Stimulated activated CD4-positive, alpha-beta T cell treated with anti-CD3 and anti-CD28 coated beads, Interleukin-2, amount 100 ng/mL, for 4 hours (primary cell): ENCODE measurements at places on chromosomes 12 and 14.

DNA sequence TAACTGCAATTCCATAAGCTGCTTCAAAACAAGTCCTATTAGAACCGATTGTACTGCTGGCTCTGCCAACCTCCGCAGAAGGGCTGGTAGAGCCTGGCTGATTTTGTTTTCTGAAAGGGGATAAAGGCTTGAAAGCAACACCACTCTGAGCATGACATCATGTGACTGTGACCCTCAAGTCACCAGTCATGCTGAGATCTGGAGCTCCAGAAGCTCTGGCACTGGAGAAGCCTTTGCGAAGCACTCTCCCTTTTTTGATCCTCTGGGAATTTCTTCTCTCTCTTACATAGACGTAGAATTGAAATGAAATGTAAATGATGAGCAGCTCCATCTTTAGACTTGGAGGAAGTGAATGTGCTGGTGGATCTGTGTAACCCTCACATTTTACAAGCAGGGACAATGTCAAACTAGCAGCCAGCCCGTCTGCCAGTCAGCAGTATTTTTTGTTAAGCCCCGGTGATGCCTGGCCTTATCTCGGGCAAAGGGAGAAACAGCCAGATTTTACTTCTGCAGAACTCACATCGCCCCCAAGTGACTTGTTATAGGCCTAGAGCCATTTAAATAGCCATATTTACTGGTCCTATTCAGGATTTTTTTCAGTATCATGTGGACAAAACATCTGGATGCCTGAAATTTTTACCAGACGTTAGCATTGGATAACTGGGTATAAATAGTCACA lies 112.1 kb upstream of the NPAS3 start:
- no peak for DNase-seq

- no peak for DNase-seq
These were observed 24.7 kb upstream of the BEGAIN start for GRCh38 chr14:100611811-100612480.

GRCh38 chr12:50633955-50634354 lies 129.2 kb downstream of the DIP2B start:
- DNase-seq, result no peak

DNA sequence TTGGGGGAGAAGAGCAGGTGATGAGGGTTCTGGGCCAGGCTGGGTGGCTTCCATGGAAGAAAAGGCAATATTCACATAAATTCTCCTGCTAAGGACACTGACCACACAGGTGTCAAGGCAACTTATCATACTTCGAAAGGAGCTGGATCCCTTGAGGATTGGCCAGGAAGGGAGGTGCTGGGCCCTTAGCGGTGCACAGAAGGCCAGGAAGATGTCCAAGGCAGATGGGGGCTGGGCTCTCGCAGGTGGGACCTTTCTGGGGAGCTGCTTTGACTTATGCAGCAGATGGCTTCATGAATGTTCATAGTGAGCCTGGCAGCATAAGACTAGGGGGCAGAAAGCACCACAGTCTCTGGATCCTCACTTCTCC lies 3.9 kb downstream of the CD63 start:
- no peak for DNase-seq

GRCh38 chr14:89444516-89445125 lies 27.6 kb upstream of the FOXN3 start:
- DNase-seq, result no peak

DNA sequence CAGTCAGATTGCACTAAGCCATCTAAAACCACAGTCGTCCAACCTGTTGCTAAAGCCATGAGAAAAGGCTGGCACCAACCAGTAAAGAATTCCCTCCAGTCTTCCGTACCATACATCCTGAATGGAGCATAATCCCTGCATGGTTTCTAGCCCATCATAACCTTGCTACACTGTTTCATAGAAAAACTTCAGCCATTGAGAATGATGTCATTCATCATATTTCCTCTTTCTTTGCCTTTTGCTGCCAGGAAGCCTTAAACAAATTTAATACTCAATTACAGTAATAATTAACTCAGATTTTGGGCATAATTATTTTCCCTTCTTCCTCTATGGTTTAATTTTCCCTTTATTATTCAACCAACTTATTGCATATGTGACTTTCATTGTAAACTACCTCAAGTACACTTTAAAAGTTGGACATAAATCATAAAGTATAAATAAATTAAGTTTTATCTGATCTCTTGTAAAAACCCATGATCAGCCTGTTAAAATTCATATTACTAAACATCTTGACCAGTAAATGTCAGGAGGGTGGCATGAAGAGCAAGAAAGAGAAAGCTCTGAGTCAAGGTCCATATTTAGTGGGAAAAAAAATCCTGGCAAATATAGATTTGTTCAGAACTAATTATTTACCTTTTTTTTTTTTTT lies 264.7 kb downstream of the ZFP36L1 start:
- no peak for DNase-seq

DNA sequence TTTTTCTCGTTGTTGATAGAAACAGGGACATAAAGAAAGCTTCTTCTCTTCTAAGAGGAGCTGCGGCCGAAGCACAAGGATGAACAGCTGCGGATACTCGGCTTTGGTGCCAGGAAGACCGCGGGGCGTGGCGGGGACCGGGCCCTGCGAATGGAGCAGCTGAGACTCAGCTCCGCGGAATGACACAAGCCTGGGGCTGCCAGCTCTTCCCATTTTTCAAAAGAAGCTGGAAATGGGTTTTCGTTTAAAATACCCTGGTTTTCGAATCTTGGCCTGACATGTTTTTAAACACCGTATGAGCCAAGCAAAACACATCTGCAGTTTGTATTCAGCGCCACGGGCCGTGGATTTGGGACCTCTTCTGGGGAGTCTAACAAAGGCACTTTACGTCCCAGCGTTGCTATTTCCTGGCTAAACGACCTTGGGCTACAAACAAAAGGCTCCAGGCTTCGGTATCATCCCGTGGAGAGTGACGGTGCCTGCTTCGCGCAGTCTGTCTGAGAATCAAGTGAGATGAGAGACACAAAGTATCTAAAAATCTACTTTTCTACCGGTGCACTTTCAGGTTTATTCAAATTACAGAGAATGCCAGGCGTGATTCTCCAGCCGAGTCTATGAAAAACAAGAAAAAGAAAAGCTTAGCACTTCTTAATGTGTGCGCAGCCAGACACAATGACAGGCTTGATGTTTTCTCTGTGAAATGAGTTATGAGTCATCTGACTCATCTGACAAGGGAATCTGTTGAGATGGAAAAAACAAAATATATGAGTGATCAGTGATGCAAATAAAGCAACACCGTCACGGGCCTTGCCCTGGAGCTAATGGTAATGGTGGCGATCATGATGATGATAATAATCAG lies 114.0 kb upstream of the TMEM132D start:
- no peak for DNase-seq

GRCh38 chr12:30988086-30988485 lies 61.5 kb downstream of the TSPAN11 start:
- no peak for DNase-seq

DNA sequence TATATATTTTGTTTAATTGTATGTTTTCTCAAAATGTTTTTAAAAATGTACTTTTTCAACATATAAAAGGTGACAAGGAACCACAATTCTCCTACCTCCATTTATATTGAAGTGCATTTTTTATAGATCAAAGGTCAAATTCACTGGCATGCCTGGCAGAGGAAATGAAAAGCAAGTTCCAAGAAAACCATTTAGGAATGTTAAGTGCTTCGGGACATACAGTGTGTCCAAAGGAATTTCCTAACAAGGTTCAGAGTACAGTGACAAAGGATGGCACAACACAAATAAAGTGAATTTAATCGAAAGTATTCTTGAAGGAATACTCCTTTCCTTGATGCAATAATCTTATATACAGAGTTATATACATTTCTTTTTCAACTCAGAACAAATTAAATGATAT lies 242.3 kb downstream of the CCER1 start:
- no peak for DNase-seq

GRCh38 chr12:30691122-30691879 lies 4.4 kb downstream of the IPO8 start:
- DNase-seq, result no peak

DNA sequence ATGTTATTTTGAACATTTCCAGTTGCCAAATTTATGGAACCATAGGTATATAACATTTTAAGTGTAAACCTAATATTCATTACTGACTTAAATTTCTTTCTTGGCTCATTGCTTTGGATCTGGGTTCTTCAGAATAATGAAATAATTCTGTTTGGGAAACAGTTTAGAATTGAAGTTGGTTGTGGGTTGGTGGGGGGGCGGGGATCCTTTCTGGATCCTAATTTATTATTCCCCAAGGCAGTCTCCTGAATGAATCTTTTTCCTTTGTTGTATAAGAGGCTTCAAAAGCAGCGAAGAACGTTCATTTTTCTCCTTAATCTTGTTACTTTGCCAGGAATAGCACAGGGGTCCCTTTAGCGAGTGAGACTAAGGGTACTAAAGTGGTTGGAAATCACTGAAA lies 325.5 kb downstream of the FOXG1 start:
- no peak for DNase-seq

GRCh38 chr12:71636704-71637115 lies 26.9 kb downstream of the ZFC3H1 start:
- DNase-seq, result no peak

GRCh38 chr12:108609537-108610335 lies 11.9 kb upstream of the TMEM119 start:
- no peak for DNase-seq

DNA sequence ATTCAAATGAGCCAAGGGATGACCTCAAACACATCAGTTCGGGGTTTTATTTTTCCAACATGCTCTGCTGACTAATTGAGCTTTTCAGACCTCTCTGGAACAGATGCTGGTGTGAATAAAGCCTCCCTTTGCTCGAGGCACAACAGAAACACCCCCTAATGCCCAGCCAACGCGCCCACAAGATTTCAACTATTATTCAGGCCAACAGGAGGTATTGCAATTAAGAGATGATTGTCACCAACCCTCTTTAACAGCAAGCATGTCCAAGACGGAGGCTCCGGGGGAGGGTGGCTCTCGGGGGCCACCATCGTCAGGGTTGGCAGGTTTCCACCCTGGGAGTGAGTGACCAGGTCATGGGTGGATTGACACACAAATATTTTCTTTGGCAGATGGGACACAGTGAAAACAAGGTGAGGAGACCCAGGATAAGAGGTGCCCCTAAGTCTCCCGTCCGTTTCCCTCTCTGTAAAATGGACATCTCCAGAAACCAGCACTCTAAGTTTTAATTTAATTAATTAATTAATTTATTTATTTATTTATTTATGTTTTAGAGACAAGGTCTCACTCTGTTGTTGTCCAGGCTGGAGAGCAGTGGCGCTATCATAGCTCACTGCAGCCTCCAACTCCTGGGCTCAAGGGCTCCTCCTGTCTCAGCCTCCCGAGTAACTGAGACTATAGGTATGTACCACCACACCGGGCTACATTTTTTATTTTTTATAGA lies 56.1 kb downstream of the MAP1LC3B2 start:
- no peak for DNase-seq

DNA sequence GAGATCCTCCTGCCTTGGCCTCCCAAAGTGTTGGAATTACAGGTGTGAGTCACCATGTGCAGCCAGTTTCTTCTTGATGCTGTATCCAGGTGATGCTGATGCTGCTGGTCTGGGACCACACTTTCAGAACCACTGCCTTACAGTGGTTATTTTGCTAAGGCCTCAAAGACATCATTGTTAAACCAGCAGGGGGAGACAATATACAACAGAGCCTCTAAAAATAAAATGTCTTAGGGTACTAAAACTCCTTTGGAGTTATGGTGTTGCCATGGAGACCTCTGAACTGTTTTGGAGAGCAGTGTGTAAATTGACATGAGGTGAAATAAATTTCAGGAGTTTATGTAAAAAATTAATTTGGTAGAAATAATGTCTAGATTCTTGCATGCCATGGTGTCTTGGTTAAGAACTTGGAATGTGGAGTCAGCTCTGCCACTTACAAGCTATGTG lies 1.1 kb upstream of the ARG2 start:
- no peak for DNase-seq

GRCh38 chr12:31900271-31900670 lies 58.9 kb upstream of the RESF1 start:
- no peak for DNase-seq

DNA sequence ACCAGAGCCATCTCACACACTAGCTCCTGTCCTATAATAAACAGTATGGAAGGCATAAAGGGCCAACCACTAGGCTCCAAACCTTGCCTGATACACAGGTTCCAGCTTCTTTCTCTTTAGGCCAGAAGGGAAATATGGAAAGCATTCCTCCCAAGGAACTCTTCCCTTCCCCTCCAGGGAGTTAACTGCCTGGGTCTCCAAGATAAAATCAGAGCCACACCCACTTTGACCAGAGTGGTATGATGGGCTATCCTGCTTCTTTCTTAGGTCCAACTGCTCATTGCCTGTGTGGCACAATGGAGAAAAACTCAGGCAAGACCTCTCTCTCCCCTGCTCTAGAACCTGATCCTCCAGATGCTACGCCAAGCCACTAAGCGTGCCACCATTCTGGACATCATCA lies 2.1 kb downstream of the TSSK4 start:
- no peak for DNase-seq

DNA sequence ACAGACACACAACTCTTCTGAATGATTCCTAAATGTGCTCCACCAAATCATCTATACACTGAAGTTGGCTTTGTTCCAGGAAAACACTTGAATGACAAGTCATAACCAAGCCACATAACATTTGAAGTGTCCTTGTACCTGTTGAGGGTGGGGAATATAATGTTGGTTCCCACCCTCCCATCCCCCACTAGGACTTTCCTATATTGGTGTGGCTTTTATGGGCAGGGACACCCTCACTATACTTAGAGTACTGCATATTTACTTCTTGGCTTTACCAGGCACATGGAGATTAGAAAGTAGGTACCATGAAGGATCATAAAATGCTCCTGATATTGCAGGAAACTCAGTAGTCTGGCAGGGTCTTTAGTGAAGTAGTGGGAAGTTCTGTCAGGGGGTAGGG lies 9.7 kb upstream of the BHLHE41 start:
- DNase-seq, result no peak

- no peak for DNase-seq
These were observed 22.3 kb downstream of the MSRB3 start for GRCh38 chr12:65300679-65301349.

DNA sequence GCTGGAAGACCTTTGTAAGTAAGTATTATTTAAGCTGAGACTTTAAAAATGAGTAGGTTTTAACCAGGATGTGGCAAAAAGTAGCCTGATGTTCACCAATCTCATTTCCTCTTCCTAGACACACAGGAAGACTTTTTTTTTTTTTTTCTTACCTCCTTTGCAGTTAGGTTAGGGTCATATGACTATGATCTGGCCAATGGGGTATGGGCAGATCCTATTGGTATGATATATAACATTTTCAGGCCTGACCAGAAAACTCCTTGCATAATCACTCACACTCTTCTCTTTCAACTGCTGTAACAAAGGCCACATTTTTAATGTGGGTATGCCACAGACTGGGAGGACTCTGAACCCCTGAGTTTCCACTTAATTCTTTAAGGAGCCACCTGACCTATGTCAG lies 2.7 kb upstream of the RPS6KA5 start:
- no peak for DNase-seq
